ENCODE measurements at places on chromosomes 13 and 19. TPM values are rescaled to one million over a fixed set of nuclear protein-coding genes. Genes with fewer than 3 reads are reported as not detected.

GRCh38 chr13:49632156-49632555 is 3.8 kb downstream of the ARL11 start:
- DNase-seq: no peak

GRCh38 chr19:35168196-35168595 is 13.7 kb downstream of the FXYD5 start:
- no peak for DNase-seq

DNA sequence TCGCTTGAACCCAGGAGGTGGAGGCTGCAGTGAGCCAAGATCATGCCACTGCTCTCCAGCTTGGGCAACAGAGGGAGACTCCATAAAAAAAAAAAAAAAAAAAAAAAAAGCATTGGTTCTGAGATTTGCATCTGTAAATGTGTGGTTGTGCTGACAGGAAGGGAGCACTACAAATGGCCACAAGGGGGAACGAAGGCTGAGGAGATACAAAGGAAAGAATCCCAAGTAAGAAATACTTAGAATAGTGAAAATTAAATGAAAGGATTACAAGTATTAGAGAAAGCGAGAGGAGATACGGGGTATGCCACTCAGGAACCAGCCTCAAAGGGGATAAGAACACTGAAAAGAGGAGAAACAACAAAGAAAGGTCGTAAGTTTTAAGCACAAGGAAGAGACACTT is 284.9 kb downstream of the KLF12 start:
- DNase-seq: no peak

DNA sequence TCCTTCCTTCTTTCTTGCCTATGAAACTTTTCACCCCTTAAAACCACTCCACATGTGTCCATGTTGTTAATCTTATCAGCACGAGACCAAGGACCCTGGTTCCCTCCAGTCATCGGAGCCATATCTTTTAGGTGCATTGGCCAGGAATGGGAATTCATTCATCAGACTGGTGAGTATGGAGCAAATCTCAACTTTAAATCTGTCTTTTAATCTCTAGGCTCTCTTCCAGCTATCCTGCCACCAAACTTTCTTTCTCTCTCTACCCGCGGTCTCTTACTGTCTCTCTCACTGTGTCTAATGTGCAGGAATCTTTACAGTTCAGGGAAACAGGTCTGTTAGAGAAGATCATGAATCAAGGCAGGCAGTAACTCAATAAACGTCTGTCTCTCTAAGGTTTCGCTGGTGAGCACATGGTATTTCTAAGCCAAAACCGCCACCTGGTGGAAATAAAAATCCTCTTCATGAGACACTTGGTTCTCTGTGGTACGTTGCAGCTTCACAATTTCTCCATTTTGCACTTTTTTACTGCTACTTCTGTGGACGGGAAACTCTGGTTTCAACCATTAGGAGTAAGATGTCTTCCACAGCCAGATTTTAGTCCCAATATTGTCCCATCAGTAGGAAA is 16.1 kb downstream of the LGALS16 start:
- no peak for DNase-seq

ATP4A gene
- not detected for total RNA-seq

VN1R4 gene
- total RNA-seq: not detected

SMIM44 gene
- total RNA-seq: not detected

SLC1A6 gene
- not detected for total RNA-seq
